ENCODE measurements at places on chromosomes 16 and 17.

DNA sequence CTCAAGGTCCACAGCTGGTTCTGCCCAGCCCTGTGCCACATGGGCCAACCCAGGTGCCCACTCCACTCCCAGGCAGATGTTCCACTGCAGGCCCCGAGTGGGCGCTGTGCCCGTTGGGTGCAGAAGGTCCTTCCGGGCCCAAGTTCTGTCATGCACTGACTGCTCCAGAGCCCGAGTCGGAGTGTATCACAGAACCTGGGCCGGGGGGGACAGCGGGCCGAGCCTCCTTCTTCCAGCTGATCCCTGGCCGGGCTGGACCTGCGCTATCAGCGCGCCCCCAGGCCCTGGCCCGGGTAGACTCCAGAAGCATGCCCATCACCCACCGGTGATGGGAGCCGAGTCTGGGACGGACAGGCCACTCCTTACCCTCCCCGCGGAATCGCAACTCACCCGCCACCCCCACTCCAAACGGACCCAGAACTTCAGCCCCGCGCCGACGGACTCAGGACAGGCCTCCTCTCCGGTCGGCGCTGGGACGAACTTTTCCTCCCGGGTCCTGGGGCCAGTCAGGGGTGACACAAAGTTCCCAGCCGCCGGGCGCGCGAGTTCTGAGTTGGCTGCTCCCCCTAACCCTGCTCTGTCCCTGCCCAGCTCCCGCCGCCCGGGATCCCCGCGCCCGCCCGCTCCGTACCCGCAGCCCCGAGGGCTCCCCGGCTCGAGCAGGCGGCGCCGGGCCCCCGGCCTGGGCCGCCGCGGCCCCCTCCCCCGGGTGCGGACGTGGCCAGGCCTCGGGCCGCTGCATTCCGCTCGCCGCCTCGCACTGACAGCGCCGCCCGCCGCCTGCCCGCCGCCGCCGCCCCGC, at the start of gene COPZ2:
Gene COPZ2 (minus strand): TSS at position 762 of the 802 bp plus-strand sequence. CDS start 20 bp downstream, at position 742.
- peak; percentile 22 for DNase-seq

GRCh38 chr17:82028966-82029365, 2.5 kb upstream of the RAC3 start:
- no peak for DNase-seq

DNA sequence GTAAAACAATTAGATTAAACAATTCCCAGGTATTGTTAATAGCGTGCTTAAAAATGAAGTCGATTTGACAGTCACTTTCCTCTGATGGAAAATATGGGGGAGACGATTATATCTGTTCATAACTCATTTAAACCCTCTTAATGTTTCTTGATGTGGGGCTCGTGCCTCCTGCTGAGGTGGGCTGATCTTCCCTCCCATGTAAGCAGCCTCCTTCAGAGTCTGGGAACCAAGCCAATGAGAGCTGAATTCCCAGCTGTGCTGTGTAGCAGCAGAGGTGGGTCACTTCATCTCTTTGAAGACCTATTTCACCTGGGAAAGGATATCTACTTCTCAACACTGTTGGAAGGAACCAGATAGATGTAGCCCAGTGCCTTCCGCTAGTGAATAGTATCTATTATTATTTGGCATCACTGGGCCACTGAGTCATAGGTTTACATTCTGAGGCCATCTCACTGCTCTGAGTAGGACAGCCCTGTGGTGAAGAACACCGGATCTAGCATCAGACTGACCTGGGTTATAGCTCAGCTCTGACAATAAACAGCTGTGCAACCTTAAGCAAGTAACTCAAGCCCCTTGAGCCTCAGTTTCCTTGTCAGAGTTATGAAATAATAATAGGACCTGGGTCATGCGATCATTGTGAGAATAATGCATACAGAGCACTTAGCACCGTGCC, 85.3 kb upstream of the C16orf82 start:
- no peak for DNase-seq

- peak; percentile 46 for DNase-seq
Measured at GRCh38 chr16:588639-588888, 1.3 kb upstream of the RAB40C start.

DNA sequence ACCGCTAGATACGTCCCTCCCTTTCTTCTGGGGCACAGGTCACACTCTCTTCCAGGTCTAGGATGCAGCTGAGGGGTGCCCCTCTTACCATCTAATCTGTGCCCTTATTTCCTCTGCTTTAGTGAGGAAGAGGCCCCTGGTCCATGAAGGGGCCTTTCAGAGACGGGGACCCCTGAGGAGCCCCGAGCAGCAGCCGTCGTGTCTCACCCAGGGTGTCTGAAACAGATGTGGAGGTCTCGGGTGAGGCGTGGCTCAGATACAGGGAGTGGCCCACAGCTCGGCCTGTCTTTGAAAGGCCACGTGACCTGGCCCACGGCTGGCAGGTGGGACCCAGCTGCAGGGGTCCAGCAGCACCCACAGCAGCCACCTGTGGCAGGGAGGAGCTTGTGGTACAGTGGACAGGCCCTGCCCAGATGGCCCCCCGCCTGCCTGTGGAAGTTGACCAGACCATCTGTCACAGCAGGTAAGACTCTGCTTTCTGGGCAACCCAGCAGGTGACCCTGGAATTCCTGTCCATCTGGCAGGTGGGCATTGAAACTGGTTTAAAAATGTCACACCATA, 15.6 kb downstream of the SCGB1C2 start:
- no peak for DNase-seq

DNA sequence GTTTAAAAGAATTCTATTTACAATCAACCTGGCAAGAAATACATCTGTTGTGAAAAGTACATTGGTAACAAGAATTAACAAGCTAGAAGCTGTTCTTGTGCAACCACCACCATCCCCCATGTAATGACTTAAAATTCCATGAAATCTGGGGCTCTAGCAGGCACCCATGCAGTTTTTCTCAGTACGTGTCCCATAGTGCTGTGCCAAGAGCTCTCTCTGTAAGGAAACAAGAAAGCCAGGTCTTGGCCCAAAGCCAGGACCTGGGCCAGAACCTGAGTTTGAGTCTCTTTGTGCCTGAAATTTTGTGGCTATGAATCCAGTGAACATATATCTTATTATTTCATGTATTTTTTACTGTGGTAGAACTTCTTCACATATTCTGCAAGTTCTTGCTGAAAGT, 46.6 kb downstream of the NUP93 start:
- DNase-seq = no peak

- DNase-seq = no peak
Measured at GRCh38 chr17:72208832-72209231, 88.0 kb downstream of the SOX9 start.

GRCh38 chr16:20681821-20682760, 15.4 kb downstream of the ACSM1 start:
- no peak for DNase-seq

GRCh38 chr17:19718041-19718612, 1.7 kb upstream of the SLC47A2 start:
- DNase-seq = no peak

DNA sequence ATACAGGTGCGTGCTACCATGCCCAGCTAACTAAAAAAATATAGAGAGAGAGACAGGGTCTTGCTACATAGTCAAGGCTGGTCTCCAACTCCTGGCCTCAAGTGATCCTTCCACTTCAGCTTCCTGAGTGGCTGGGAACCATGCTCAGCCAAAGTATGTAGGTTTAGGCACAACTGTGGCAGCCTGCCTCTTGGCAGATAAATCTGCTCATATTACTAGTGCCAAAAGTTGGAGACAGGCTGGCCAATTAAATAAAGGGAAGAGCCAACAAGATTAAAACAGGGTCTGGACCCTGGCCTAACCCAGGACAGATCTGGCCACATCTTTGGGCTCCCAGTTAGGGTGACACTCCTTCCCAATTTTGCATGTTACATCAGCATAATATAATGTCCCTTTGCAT, 151.7 kb downstream of the CBLN1 start:
- no peak for DNase-seq

- DNase-seq = no peak
Measured at GRCh38 chr16:86953631-86954391, 363.4 kb downstream of the C16orf95 start.

- no peak for DNase-seq
Measured at GRCh38 chr16:51163894-51164566, 13.0 kb upstream of the SALL1 start.

DNA sequence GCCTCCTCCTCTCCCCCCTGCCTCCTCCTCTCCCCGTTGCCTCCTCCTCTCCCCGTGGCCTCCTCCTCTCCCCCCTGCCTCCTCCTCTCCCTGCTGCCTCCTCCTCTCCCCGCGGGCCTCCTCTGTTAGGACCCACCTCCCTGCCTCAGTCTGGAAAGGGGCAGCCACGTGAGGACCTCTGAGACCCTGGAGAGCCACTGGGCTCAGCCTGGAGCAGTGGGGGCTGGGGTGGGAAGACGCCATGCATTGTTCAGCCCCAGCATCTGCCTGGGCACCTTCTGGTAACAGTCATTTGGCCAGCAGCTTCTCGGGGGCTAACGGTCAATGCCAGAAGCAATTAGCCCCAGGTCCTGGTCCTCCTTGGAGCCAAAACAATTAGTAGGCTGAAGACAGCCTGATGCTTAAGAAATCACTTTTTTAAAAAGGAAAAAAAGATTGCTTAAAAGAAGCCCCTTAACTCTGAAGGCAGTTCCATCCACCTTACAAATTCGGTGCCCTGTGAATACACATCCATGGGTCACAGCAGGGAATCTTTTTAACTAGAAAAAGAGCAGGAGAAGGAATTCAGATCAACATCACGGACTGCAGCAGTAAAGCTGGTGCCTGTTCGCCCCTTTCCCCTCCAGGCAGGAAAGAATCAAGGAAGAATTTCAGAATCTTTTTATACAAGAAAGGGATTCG, 29.8 kb downstream of the NXN start:
- no peak for DNase-seq

DNA sequence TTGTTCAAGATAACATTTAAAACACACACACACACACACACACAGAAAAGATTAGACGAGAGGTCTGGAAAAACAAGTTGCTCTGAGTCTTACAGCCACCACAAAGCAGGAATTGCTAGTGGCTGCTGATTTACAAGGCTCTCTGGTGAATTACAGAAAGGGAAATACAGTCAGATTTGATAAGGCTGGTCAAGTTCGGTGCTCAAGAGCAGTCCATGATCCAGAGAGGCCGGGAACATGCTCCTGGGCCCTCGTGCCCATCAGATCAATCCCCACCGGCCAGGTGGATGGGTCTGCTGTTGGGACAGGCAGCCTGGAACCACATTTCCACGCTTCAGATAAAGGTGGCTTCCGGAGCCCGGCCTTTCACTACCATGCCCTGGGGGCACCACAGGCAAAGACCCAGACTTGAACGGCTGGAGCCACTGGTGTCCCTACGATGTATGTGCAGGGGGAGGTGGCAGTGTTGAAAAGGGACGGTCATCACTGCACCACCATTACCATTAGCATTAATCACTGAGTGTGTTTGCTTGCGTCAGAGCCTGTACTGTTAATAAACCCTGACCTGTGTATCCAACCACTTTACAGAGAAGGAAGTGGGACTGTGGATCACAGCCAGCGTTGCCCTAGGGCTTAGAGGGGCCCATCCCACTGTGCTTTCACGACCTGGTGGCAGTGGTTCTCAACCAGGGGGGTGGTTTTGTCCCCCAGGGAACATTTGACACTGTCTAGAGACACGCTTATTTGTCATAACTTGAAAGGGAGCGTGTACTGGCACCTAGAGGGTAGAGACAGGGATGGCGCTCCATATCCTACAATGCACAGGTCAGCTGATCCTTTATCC, 95.1 kb downstream of the XYLT1 start:
- DNase-seq = no peak

GRCh38 chr17:35717475-35717874, 14.0 kb upstream of the RASL10B start:
- no peak for DNase-seq

DNA sequence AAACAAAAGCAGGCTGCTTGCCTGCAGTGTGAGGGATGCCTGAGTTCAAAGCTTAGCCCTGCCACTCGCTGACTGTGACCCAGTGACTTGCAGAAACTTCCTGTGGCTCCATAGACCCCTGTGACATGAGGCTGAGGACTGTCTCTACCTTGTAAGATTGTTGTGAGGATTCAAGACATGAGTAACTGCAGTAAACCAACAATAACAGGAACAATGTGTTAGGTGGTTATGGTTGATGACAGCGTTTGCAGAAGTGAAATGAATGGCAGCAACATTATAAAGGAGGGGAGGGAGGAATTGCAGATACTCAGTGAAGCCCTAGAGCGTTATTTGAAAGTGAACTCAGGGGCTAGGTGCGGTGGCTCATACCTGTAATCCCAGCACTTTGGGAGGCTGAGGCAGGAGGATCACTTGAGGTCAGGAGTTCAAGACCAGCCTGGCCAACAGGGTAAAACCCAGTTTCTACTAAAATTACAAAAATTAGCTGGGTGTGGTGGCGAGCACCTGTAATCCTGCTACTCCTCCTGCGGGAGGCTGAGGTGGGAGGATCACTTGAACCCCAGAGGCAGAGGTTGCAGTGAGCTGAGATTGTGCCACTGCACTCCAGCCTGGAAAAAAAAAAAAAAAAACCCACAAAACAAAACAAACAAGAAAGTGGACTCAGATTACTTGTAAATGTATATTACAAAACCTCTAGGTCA, 33.5 kb upstream of the EMP2 start:
- DNase-seq = no peak

GRCh38 chr16:57324749-57325148, 33.8 kb upstream of the CCL22 start:
- no peak for DNase-seq

DNA sequence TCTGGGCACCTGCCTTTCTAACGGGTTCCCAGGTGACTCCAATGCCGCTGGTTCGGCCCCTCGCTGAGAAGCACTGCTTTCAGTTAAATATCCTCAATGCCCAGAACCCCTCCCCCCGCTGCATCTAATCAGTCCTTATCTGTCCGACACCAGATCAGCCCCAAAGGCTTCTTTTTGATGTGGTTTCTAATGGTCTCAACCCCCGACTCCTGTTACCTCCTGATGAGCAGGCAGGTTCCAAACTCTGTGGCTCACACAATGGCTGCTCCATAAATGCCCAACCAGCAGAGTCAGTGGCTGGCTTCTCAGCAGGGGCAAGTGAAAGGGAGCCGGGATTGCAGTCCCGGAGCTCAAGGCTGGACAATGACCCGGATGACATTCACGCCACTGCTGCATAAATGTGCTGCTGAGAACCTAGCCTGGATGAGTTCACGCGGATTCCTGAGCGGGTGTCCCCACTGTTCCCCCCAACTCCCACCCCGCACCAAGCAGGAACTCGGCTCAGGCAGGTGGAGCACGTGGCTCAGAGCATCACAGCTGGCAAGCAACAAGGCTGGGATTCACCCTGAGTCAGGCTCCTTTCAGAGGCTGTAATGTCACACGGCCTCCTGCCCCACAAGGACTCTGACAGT, 1.0 kb upstream of the SLC38A8 start:
- DNase-seq = no peak

GRCh38 chr16:30641378-30641982, 9.3 kb upstream of the PRR14 start:
- DNase-seq = no peak

- no peak for DNase-seq
Measured at GRCh38 chr16:83689385-83689831, 118.4 kb upstream of the HSBP1 start.

- DNase-seq = no peak
Measured at GRCh38 chr16:11350519-11350918, 5.3 kb downstream of the RMI2 start.

- no peak for DNase-seq
Measured at GRCh38 chr16:85729452-85730185, 21.3 kb downstream of the C16orf74 start.

GRCh38 chr16:28180655-28181460, 30.9 kb downstream of the XPO6 start:
- no peak for DNase-seq

Data from progenitor cell of endocrine pancreas (in vitro differentiated cells).